ENCODE measurements at places on chromosomes 7 and 10. TPM values are rescaled to one million over a fixed set of nuclear protein-coding genes. Genes with fewer than 3 reads are reported as not detected.

AGR2 gene
- 176 TPM for total RNA-seq

EEF1AKMT2 gene
- total RNA-seq = 18.1 TPM

PTER gene
- 14.7 TPM for total RNA-seq

PPP1R17 gene
- total RNA-seq = not detected

ZNF33B gene
- 5.6 TPM for total RNA-seq

HOXA4 gene
- 2.3 TPM for total RNA-seq

HOGA1 gene
- total RNA-seq = 1.5 TPM

CLEC2L gene
- not detected for total RNA-seq

ARHGAP22 gene
- 3.7 TPM for total RNA-seq

SRI gene
- 148 TPM for total RNA-seq

PRPF18 gene
- total RNA-seq = 18.5 TPM

NEBL gene
- total RNA-seq = 4.2 TPM

STAG3 gene
- total RNA-seq = 0.14 TPM

ADAM22 gene
- total RNA-seq = 0.25 TPM

EVX1 gene
- total RNA-seq = not detected

FLNC gene
- 5.3 TPM for total RNA-seq

AMZ1 gene
- not detected for total RNA-seq

MAT1A gene
- not detected for total RNA-seq

HOXA9 gene
- total RNA-seq = 0.68 TPM

MSMB gene
- not detected for total RNA-seq

CCL24 gene
- total RNA-seq = not detected

GSTO2 gene
- total RNA-seq = 1.7 TPM

FAM25G gene
- total RNA-seq = 1.1 TPM

MINDY4 gene
- total RNA-seq = 2.8 TPM

PRLHR gene
- not detected for total RNA-seq

GATA3 gene
- total RNA-seq = 4.0 TPM

CALHM1 gene
- total RNA-seq = not detected

UPK3B gene
- 20.7 TPM for total RNA-seq

SEPTIN7 gene
- 202 TPM for total RNA-seq

TRPV5 gene
- total RNA-seq = not detected

TMEM196 gene
- total RNA-seq = not detected

LRRTM3 gene
- total RNA-seq = not detected

IFIT1B gene
- not detected for total RNA-seq

ZRANB1 gene
- 9.5 TPM for total RNA-seq

LIPN gene
- total RNA-seq = not detected

All from A549 treated with RU486 at 1 μM for 4 hours (cell line).